ENCODE measurements at places on chromosomes 1 and 21.

DNA sequence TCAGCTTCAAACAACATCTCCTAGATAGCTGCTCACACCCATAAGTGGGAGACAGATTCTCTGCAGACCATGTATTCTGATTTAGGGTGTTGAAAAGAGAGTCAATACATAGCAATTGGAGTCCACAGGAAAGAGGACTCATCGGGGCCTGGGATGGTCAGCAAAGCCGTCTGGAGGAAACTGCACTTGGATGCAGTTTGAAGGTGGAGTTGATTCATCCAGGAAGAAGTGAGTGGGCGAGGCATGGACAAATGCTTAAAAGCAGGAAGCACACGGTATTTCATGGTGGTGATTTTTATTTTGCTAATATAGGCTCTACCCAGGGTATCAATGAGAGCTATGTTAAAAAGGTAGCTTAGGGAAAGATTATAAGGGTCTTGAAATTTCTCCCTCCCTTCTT lies 36.8 kb upstream of the DIRAS3 start:
- no peak for DNase-seq

DNA sequence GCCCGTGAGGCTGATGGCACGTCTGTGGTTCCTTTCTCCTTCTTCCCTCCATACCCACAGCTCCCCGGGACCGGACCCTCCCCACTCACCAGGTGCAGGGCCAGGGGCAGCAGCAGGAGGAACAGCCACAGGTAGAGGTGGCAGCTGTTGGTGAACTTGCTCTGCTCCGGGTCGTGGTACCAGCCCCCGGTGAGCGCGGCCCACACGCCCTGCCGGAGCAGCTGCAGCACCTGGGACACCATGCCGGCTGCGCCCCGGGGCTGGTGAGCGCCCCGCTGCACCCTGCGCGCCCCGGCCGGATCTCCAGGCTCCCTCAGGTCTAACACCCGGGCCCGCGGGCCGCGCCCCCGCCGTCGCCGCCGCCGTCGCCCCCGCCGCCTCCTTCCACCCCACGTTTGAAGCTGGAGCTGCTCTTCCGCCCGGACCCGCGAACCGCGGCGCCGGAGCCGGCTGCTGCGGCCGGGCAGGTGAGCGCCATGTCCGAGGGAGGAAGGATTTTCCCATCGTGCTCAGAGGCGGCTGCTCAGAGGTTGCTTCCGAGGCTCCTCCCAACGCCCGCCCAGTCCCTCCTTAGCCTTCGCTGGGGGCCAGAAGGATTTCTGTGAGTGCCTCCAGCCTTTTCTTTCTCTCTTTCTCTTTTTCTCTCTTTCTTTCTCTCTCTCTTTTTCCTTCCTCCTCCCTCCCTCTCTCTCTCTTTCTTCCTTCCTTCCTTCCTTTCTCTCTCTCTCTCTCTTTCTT lies at the start of gene PCNX2:
TSS of gene PCNX2 (minus strand) at position 489 of the 738 bp plus-strand sequence. CDS start at position 242, 247 bp downstream.
- peak; percentile 38 for DNase-seq

- no peak for DNase-seq
Measured at GRCh38 chr1:67308136-67308535, 463 bp downstream of the IL12RB2 start.

DNA sequence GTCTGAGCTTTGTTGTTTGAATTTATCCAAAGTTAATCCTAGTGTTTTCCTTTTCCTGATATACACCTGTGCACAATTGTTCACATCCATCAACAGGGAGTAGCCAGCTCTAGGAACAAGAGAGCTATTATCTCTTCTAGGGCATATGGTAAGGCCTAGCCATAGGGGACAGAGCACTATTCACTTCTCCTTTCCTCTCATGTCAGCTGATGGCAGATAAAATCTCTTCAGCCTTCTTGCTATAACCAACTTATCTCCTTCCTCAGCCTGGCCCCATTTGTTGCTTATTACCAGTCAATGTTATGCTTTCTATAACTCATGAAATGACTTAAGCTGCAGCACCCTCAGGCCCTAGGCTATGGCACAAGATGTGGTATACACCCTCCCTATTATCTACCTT lies 38.9 kb downstream of the PATJ start:
- DNase-seq, result no peak

- no peak for DNase-seq
Measured at GRCh38 chr1:8554956-8555534, 237.1 kb downstream of the SLC45A1 start.

Data from T-helper 17 cell (primary cell).